ENCODE measurements at places on chromosomes 1 and 21.

DNA sequence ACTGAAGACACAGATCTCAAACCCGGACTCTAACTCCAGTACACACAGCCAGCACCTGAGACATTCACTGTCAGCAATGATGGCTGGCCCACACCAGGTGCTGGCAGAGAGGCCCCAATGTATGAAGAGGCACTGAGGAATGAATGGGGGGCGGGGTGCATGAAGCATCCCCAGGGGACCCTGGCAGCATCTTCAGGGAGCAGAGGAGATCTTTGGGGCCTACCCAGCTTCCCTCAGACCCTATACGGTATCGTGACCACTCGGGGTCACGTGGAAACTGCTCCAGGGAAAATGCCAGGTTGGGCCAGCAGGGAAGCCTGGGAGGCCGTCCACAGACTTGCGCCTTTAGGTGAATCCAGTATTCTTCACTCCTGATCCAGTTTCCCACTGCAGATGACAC lies 84.3 kb downstream of the NPHP4 start:
- no peak for DNase-seq

GRCh38 chr1:232036181-232036933 lies 409.8 kb downstream of the DISC1 start:
- no peak for DNase-seq

DNA sequence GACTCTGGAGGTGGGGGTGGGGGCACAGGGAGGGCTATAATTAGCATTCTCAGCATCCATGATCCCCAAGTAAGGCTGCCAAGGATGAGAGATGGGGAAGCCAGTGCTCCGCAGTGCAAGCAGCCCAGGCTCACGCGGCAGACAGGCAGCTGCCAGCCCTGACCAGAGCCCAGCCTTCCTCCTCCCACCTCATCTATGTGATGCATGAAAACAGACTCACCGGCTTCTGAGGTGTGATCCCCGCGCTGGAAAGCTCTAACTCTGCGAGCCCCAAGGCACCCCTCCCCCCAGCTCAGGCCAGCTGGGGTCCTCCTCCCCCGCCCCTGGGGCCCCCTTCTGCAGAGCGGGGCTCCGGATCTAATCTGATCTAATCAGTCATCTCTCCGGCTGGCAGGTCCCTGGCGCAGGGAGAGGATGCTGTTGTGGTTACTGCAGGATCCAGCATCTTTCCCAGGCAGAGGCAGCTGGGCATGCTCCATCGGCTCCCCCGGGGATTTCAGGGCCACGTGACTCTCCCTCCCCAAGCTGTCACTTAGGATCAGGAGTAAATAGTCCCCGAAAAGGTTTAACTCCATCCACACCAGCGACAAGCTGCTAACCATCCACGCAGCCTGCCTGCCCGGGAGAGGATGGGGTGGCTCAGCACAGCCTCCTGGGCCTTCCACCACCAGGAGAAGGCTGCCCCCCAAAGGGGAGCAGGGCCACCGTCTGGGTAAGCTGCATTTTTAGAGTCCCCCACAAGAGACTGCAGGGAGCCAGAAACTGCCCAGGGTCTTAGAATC lies at the start of gene PLEKHA6:
TSS of gene PLEKHA6 (minus strand) at position 456 of the 782 bp plus-strand sequence. CDS start 86,202 bp downstream, outside the sequence.
- peak; percentile 39 for DNase-seq

- no peak for DNase-seq
These were observed 318.1 kb downstream of the CAMTA1 start for GRCh38 chr1:7103361-7103782.

- DNase-seq = no peak
These were observed 3.7 kb upstream of the SDC3 start for GRCh38 chr1:30912224-30912623.

- no peak for DNase-seq
These were observed 214.5 kb upstream of the ZRANB2 start for GRCh38 chr1:71295350-71295749.

- DNase-seq = no peak
These were observed 69.0 kb downstream of the ATP1B1 start for GRCh38 chr1:169175461-169175860.

- DNase-seq = no peak
These were observed 7.9 kb downstream of the CSTB start for GRCh38 chr21:43767984-43768867.

GRCh38 chr1:61089741-61090140 lies 7.4 kb downstream of the NFIA start:
- no peak for DNase-seq

DNA sequence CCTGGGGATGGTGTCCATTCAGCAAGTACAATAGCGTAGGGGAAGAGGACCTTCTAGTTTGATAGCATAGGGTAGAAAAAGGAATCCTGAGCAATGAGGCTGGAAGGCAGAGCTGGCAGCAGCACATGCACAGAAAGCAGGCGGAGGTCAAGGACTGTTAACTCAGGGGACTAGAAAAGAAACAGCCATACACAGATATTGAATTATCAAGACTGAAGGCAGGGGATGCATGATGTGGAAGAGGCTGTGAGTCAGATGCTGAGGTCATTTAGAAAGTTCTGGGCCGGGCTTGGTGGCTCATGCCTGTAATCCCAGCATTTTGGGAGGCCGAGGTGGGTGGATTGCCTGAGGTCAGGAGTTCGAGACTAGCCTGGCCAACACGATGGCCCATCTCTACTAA lies 65.6 kb downstream of the OPTC start:
- no peak for DNase-seq

GRCh38 chr1:225868631-225869330 lies 13.4 kb downstream of the TMEM63A start:
- no peak for DNase-seq

GRCh38 chr1:236677641-236678235 lies 8.6 kb upstream of the ACTN2 start:
- no peak for DNase-seq

DNA sequence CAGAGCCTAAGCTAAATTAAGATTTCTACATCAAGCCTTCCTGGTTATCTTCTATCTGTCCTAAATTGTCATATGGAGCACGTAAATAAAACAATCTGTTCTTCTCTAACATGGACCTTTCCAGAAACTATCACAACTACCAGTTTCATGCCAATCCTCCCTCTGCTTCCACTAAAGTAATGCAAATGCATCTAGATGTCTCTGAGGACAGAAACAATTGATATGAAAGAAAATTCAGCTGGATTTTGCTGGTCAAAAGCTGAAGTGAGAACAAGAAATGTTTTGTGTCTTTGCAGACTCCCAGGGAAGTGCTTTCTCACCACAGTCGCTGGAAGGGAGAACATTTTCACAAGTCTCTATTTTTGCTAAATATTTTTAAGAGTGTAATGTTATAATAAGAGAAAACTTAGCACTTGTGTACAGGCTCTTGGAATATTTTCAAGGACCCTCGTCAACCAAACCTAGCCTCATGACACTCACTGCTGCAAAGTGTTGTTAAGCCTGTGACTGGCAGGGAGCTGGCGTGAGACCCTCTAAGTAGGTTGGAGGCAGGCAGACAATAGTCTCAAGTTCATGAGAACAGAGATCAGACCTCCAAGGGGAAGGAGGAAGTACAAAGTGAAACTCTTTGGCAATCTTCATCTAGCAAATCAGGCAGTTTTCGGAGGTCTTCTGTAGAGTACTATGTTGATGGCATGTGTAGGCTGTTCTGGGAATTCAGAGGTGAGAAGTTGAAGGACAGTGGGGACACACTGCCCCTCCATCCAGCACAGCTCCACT lies 38.8 kb downstream of the DNASE2B start:
- no peak for DNase-seq

DNA sequence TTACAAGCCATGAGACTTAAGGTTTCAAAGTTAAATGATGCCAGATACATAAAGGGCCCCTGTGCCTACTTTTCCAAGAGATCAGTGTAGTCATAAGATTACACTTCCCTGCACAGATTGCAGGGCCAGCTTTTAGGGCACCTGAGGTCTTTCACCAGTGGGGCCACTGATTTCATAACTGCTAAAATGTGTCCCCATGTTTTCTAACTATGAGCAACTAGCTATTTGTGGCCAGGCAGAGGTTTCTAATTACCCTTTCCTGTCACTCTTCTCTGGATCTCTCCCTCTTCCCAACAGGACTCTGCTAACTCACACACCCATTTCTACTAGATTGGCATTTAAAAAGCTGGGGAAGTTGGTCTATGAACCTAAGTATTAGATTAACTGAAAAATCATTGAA lies 207.1 kb upstream of the SGIP1 start:
- DNase-seq = no peak

DNA sequence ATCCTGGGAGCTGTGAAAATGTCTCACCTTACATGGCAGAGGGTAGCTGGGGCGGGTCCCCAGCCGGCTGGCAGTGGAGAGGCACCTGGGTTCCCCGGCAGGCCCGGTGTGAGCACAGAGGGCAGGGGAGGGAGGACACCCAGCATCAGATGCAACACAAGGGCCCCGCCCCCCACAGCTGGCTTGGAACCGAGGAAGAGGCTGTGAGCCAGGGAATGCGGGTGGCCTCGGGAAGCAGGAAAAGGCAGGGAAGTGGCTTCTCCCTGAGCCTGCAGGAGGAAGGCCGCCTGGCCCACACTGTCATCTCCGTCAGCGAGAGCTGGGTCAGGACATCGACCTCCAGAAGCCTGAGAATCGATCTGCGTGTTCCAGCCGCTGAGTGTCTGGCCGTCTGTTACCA lies 87.3 kb downstream of the SIK1 start:
- no peak for DNase-seq

GRCh38 chr1:59292562-59292961 lies 4.3 kb upstream of the FGGY start:
- no peak for DNase-seq

DNA sequence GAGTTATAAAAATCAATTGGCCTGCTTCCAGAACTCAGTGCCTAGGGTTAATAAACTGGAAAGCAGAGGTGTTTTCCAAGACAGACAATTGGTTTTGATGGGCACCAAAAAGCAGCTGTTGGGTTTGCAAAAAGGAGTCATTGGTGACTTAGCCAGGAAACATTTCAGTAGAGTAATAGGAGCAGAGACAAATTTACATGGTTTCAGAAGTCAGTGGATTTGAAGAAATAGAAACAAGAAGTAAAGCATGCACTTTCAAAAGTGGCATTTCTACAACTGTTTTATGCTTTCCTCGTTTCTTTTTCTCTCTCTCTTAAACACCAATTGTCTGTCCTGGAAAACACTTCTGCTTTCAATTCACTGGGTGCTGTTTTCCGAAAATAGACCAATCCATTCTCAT lies 87.8 kb downstream of the GLUL start:
- no peak for DNase-seq
